ENCODE measurements at places on chromosomes 3 and 15.
A peak's percentile ranks its signal among the peaks of the same experiment; 100 is the strongest.

DNA sequence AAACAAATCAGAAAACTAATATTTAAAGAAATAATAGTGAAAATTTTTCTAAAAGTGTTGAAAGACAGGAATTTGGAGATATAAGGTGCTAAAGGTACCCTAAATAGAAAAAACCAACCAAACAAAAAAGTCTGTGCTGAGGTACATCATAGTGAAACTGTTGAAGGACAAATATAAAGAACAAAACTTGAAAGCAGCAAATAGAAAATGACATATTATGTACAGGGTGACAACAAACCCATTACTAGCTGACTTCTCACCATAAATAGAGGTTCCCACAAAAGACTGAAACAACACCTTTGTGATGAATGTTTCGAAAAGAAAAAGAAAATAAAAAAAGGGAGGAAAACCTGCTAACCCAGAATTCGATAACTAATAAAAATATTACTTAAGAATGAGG is 502.5 kb upstream of the NECTIN3 start:
- no peak for DNase-seq

DNA sequence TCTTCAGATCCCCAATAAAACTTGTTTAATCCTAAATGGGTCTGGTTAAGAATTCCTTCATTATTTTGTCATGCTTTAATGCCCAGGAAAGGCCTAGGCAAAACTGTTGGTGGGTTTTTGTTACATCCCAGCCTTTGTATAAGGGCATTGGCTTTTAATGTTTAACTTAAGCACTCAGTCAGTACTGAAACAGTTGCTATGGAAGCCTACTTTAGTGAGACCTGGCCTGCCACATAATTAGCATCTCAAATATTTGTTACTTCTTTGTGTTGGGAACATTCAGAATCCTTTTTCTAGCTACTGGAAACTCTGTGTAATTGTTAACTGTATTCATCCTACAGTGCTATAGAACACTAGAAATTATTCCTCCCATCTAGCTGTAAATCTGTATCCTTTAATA is 369.6 kb upstream of the ATP10A start:
- no peak for DNase-seq

GRCh38 chr3:48287034-48287433 is 46.1 kb downstream of the ZNF589 start:
- DNase-seq: no peak

GRCh38 chr3:79521221-79521848 is 246.5 kb downstream of the ROBO1 start:
- peak; percentile 83 for DNase-seq

- no peak for DNase-seq
Measured at GRCh38 chr3:19950316-19950715, 3.4 kb downstream of the RAB5A start.

GRCh38 chr15:89469426-89470096 is 26.8 kb downstream of the RHCG start:
- no peak for DNase-seq

- no peak for DNase-seq
Measured at GRCh38 chr3:188861842-188862744, 309.7 kb upstream of the TPRG1 start.

DNA sequence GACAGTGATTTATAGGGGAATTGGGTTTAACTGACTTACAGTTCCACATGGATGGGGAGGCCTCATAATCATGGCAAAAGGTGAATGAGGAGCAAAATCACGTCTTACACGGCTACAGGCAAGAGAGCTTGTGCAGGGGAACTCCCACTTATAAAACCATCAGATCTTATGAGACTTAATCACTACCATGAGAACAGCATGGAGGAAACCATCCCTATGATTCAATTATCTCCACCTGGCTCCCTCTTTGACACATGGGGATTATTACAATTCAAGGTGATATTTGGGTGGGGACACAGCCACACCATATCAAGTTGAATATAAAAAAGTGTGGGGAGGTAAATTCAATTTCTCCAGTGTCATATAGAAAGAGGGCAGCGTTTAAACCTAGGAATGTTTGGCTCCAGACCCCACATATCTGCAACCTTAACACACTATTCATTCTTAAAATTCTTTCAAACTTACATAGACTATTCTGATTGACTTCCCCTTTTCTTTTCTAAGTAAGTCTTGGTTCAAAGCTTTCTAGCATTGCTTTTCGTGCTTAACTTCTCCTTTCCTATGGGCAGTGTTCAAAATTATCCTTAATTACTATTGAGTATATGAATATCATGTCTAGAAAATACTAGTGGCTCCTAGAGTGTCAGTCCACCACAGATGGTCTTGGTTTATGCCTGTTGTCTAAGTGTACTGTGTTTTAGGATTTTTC is 446.7 kb upstream of the GBE1 start:
- no peak for DNase-seq

GRCh38 chr15:74866090-74866489 is 7.1 kb downstream of the SCAMP2 start:
- DNase-seq: no peak

- no peak for DNase-seq
Measured at GRCh38 chr15:41408234-41408641, 5.9 kb upstream of the NDUFAF1 start.

GRCh38 chr3:20054549-20054987 is 14.3 kb downstream of the KAT2B start:
- DNase-seq: peak; percentile 96

GRCh38 chr3:196431181-196432136 is 768 bp downstream of the UBXN7 start:
- DNase-seq: peak; percentile 91

- no peak for DNase-seq
Measured at GRCh38 chr15:82159922-82160321, 102.6 kb downstream of the EFL1 start.

- DNase-seq: no peak
Measured at GRCh38 chr15:67389975-67390374, 131.0 kb upstream of the C15orf61 start.

DNA sequence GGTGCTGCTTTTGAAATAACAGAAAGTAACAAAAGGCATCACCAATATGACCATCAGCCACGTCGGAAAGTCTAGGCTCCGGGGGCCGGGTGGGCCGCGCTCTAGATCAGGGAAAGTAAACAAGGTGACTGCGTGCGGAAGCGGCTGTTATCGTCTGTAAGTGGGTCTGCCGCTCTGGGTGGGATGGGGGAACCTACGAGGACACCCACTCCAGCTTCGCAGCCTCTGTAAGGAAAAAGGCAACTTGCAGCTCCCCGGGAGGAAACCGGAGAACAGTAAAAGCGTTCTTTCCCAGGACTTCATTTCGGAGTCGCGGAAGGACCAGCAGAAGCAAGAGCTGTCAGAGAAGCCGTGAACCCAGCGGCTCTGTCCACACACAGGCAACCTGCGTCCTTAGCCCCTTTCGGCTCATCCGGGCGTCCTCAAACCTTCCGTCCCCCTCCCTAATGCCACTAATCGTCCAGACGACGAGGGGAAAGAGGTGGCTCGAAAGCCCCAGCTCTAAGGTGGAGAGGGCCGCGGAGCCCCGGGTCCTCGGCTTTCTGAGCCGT is 461 bp downstream of the XRN1 start:
- DNase-seq: peak; percentile 70

GRCh38 chr3:44318891-44319311 is 19.7 kb upstream of the TCAIM start:
- DNase-seq: no peak

DNA sequence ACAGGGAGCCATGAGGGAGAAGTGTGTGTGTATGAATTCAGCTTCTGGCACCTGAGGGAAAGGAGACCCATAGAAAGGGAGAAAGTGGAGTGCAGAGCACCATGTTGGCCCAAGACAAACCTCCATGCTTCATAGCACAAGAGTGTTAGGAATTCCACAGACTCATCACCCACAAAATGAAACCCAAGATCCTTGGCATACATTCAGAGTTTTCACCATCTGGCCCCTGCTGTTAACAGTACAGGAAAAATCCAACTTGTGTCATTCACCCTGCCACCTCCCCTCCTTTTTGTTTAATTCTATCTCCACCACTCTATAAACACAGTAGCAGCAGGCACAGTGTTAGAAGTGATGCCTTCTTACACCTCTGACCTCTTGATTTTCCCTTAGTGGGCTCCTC is 60.0 kb upstream of the MNS1 start:
- DNase-seq: no peak

GRCh38 chr15:64452988-64453688 is 7.2 kb upstream of the ZNF609 start:
- DNase-seq: no peak

GRCh38 chr3:141709126-141709770 is 28.9 kb upstream of the RNF7 start:
- DNase-seq: no peak

DNA sequence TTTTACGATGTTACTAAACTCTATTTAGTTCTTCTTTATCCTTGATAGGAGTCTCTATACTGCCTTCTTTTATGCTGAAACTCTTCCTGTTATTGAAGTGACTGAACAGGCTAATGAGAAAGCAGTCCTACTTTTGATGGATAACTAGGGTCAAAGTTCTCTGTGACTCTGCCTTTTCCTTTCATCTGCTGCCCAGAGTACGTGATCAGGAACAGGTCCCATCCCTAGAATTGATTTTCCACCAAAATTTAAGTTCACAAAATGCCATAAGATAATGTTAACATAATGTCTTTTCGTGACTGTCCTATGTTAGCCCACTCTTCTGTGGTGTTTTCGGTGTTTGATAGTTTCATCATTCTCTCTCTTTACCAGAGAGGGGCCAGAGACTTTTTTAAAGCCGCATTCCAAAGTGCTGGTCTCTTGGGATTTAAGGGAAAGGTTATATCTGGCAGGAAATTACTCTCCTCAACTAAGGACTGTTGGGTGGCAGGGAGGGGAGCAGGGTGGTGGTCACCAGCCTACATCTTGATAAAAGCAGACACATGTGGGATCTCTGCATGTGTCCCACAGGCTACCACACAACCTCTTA is 50.3 kb upstream of the PLXND1 start:
- peak; percentile 54 for DNase-seq

- DNase-seq: peak; percentile 74
Measured at GRCh38 chr3:77799278-77799677, 759.4 kb downstream of the ROBO2 start.

DNA sequence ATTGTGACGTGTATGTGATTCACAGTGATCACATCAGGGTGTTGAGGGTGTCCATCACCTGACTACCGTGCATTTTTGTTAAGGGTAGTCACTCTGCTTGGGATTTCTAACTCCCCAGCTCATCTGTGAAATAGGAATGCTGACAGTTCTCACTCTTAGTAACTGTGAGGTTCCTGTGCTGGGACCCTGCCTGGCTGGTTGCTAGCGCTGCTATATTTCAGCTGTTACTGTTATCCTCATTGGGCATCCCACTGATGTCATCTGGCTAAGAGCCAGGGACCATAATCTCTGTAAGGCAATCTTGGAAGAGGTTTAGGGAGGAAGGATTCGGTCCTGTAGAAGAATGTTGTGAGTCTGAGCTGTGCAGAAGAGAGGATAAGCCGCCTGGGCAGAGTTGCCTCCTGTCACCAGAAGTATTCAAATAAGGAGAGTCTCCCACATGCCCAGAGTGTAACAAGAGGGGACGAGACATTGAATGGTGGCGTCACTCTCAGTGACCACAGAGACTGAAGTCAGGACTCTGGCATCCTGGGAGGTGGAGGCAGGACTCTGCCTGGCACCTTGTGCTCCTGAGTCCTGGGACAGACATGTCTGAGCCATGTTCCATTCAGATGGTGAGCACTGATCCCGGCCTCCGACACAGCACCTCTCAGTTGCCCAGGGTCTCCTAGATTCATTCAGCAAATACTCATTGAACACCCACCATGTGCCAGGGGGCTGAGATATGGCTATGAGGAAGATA is 52.2 kb downstream of the FBLN2 start:
- DNase-seq: no peak

DNA sequence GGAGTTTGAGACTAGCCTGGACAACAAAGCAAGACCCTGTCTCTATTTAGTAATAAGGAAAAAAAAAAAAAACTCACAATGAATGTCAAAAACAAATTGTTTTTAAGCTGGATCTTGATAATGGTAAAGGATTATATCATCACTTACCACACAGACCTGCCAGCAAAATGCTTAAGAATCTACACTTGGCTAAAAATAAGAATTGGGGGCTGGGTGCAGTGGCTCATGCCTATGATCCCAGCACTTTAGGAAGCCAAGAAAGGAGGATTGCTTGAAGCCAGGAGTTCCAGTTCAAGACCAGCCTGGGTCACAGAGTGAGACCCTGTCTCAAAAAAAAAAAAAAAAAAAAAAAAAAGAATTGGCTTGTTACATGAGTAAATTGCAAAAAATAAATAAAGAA is 31.0 kb downstream of the ACAP2 start:
- DNase-seq: no peak

Data from Karpas-422 (cell line).